Cortex of kidney (tissue), 1 donor: ENCODE measurements at places on chromosomes 3 and 15.

- no peak for DNase-seq
These were observed 1.9 kb upstream of the VWA5B2 start for GRCh38 chr3:184227481-184227935.

DNA sequence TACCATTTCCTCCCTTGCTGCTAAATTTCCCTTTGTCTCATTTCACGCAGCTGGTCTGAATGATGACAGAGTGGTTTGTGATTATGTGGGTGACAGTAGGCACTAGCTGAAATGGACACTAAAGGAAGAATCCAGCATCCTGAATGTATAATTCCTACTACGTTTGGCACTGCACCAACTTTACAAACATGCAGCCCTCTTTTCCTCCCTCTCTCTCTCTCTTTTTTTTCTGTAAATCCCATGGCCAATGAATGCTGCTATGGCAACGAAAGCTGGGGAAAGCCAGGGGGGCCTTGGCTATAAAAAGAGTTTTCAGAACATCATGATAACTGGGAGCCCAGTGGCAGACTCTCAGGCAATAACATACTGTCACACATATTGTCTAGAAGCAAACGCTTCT, 367.2 kb upstream of the AGTR1 start:
- DNase-seq = no peak

GRCh38 chr3:19937459-19938294, 3.7 kb upstream of the EFHB start:
- no peak for DNase-seq

DNA sequence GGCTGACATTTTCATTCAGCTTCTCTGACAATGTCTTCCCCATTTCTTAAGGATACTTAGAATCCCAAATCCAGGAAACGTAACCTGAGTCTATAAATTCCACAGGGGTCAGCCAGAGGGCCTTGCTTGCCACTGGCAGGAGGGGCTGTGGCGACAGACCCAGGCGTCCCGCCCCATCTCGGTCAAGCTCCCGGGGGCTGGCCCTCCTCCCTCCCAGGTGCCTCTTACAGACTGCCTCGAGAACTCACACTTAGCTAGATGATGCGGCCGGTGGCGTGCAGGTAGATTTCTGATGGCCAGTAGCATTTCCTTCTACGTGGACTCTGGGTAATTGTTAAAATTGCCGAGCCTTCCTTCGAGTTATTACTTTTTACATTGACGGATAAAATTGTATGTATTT, 172.5 kb downstream of the NSMCE3 start:
- DNase-seq = no peak

DNA sequence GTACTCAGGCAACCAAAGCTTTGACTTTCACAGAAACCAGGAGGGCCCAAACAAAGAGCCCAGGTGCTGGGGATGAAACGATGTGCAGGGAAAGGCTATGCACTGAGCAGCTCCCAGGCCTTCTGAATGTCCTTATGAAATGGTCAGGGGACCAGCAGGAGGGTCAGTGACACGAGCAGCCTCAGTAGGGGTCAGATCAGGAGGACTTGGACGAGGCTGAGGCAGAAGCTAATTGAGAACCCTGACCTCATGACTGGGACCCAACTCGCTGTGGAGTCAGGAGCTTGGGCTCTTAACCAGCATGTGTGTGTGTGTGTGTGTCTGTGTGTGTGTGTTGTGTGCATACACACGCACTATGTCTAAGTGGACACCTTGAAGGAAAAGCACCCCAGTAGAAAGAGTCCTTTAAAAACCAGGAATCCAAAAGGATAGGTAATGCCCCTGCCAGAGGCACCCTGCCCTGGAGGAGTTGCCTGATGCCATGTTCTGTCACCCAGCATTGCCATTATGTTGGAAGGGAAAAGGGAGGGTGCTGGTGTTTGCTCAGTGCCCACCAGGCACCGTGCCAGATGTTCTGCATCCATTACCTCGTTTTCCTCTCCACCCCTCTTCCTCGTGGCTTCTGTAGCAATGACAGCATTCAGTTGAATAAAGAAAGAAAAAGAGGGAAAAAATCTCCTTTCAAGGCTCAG, 50.9 kb downstream of the CORO2B start:
- DNase-seq = no peak

DNA sequence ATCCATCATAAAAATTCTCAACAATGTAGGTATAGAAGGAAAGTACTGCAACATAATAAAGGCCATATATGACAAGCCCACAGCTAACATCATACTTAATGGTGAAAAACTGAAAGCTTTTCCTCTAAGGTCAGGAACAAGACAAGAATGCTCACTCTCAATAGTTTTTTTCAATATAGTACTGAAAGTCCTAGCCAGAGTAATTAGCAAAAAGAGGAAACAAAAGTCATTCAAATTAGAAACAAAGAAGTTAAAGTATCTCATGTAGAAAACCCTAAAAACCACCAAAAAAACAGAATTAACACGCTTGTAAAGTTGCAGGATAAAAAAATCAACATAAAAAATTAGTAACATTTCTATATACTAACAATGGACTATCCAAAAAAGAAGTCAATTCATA, 61.8 kb downstream of the MYH15 start:
- no peak for DNase-seq

- DNase-seq = no peak
These were observed 19.7 kb upstream of the PTPRG start for GRCh38 chr3:61541694-61542093.

- DNase-seq = no peak
These were observed 42.1 kb downstream of the GOLGA6A start for GRCh38 chr15:74040109-74040850.

GRCh38 chr15:24269166-24269571, 406.4 kb upstream of the NPAP1 start:
- no peak for DNase-seq

DNA sequence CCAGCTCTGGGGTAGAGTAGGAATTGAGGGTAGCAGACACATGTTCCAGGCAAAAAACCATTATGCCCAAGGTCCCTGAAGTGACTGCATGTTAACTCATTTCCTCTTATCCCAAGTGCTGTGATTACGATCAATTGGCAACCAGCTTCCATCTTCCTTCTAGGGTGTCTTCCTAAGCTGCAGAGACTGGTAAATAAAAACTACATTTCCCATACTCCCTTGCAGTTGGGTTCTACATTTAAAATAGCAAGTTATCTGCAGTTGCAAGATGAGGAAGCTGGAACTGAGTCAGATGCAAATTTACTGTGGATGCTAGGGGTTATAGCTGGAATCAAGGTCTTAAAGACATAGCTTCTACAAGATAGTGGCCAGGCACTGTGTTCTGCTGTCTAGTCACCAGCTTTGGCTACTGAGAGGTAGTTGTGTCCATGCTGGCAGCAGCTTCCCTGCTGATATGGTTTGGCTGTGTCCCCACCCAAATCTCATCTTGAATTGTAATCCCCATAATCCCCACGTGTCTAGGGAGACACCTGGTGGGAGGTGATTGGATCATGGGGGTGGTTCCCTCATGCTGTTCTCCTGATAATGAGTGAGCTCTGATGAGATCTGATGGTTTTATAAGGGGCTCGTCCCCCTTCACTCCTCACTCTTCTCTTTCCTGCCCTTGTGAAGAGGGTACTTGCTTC, 51.3 kb upstream of the FBN1 start:
- no peak for DNase-seq

GRCh38 chr3:17742880-17743657, 638 bp upstream of the TBC1D5 start:
- no peak for DNase-seq

GRCh38 chr3:159458982-159459381, 529.7 kb upstream of the IL12A start:
- DNase-seq = no peak
